T47D (cell line): ENCODE measurements at places on chromosomes 13 and 19.

- no peak for DNase-seq
Measured at GRCh38 chr13:65095161-65096082, 2134.7 kb downstream of the PCDH9 start.

DNA sequence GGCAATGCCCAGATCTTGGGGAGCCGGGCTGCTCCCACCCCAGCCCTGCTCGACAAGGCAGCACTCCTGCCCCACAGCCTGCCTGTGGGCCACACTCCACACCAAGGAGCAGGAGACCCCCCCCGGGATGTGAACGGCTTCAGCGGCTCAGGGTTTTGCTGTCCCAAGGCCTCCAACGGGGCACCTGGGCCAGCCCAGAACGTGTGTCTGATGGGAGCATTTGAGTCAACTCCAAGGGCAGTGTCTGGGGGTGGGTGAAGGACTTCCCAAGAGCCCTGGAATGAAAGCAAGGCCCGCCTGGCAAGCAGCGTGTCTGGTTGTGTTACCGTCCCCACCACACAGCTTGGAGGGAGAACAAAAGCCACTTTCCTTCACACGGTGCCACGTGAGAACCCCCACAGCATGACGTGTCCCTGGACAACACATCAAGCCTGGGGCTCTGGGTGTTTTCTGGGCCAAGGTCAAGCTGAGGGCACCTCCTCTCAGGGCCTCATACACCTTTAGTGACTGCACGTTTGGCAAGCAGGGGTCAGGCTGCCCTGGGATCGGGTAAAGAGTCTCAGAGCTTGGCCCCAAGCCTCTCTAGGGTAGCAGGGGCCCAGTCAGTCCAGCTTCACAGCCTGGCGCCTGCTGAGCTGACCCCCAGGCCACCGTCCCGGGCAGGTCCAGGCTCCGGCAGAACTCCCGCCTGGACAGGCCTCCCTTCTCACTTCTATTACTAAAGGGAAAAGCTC is 6.0 kb downstream of the C13orf46 start:
- no peak for DNase-seq

GRCh38 chr13:73190477-73190876 is 131.7 kb downstream of the KLF5 start:
- no peak for DNase-seq

GRCh38 chr19:28556371-28556770 is 656.6 kb downstream of the UQCRFS1 start:
- DNase-seq = no peak

DNA sequence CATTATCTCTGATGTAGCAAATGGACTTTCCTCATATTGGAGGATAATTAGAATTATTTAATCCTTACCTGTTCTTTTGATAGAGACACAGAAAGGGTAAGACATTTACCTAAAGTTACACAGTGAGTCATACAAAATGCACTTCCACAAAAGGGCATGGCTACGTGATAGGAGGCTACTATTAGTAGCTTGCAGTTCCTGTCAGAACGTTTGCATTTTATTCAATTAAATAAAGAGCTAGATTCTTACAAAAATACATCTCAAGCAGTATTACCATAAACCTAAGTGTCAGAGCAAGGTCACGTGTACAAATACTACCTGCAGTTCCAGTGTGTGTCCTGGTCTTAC is 120.6 kb downstream of the ESD start:
- no peak for DNase-seq

- no peak for DNase-seq
Measured at GRCh38 chr13:48505597-48506091, 27.2 kb downstream of the RCBTB2 start.

GRCh38 chr19:10639836-10640235 is 14.3 kb upstream of the ILF3 start:
- no peak for DNase-seq

DNA sequence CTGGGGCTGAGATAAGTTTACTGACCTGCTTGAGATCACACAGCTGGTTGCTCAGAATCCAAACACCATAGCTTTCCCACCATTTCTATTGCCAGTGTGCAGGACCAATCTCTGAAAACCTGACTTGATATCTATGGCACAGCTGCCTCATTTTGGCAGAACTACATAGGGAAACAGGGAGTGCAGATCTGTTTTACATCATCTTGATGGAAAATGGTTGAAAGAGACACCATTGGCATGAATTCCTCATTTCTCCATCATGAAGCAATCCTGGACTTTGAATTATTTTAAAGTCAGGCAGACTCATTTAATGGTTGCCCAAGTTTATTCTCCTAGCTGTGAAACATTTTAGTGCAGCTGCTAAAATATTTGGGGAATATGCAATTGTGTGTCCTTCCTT is 1628.2 kb upstream of the SLC10A2 start:
- no peak for DNase-seq

GRCh38 chr13:76048675-76049375 is 412.7 kb downstream of the LMO7 start:
- DNase-seq = no peak

DNA sequence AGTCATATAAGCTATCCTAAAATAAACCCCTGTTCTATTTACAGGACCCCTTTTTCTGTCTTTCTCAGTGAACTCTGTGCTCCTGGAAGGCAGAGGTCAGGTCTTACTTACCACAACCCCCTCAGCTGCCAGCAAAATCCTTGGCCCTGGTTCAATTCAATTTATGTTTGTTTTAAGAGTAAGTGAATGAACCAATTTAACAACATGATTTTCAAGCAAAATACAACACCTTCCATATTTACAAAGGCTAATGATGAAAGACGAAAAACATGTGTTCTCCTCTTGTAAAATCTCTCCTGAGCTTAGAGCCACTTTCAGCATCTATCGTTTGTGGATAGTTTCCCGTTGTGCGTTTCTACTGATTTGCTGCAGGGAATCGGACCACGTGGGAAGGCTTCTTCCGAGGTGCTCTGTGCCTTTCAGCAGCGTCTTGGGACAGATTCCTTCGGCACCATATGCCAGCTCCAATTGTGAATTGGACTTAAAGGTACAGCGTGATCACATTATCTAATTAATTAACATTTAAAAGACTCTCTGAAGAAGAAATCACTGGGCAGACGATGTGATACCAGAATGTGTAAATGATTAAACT is 411.7 kb downstream of the IRS2 start:
- DNase-seq = no peak

- no peak for DNase-seq
Measured at GRCh38 chr13:89455741-89456140, 1784.6 kb downstream of the SLITRK5 start.
